ENCODE measurements at places on chromosomes 12 and 14.
A peak's percentile ranks its signal among the peaks of the same experiment; 100 is the strongest.

- DNase-seq = peak; percentile 60
Measured at GRCh38 chr12:59597385-59597781, 1.6 kb downstream of the SLC16A7 start.

DNA sequence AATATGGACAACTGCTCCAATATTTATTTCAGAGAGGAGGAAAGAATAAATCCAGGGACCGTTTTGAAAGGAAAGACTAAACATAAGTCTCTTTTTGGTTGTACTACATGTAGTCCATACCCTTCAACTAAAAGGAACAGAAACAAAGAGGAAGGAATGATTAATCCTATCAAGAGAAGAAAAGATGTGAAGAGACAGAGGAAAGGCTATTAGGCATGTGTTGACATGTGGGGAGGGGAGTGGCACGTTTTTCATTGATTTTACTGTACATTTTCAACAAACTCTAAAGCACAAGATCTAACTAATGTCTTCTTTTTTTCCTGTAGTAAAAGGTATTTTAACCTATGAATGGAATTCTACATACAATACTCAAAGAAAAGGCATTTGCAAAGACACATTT is 85.6 kb downstream of the NAV3 start:
- no peak for DNase-seq

DNA sequence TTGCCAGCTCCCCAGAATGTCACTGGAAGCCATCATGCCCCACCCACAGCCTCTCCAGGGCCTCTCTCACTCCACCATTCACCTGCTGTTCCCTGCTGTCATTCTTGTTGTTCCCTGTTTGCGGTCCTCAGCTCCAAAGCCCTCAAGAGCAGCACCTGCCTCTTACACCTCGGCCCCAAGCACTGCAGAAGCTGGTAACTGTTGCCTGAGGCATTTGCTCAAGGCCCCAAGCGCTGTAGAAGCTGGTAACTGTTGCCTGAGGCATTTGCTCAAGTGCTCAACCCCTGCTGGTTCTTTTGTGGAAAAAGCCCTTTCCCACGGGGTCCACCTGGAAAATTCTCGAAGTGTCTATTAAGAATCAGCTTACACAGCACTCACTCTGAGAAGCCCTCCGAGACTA is 78.0 kb downstream of the ARL6IP4 start:
- DNase-seq = no peak

DNA sequence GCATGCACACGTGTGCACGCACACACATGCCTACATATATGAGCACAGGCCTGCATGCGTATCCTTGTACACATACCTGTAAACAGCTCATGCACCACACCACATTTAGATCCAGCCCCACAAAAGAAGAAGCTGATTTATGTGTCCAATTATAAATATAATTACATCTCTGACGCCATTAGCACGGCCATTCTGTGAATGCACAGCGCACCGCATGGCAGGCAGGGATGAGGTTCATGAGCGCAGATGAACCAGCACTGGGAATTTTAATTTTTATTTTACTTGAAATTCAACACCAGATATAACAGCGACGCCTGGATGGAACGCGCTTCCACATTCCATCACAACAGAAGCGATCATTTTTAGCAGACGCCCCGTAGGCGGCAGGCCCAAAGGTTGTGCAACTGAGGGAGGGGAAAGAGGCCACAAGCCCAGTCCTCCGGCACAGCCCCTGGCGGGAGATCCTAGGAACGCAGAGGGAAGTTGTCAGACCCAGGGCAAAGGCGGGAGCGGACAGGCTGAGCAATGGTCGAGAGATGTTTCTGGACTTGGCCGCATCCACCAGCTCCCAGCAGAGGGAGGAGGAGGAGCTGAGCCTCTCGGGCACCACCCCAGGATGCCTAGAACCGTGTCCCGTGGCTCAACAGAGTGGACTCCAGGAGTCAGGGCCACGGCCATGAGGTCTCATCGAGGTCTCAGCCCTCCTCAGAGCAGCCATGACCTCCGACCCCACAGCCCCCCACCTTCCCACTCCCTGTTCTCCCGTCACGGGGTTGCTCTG is 37.9 kb upstream of the GALNT9 start:
- no peak for DNase-seq

- no peak for DNase-seq
Measured at GRCh38 chr12:112153181-112153892, 28.0 kb downstream of the TRAFD1 start.

DNA sequence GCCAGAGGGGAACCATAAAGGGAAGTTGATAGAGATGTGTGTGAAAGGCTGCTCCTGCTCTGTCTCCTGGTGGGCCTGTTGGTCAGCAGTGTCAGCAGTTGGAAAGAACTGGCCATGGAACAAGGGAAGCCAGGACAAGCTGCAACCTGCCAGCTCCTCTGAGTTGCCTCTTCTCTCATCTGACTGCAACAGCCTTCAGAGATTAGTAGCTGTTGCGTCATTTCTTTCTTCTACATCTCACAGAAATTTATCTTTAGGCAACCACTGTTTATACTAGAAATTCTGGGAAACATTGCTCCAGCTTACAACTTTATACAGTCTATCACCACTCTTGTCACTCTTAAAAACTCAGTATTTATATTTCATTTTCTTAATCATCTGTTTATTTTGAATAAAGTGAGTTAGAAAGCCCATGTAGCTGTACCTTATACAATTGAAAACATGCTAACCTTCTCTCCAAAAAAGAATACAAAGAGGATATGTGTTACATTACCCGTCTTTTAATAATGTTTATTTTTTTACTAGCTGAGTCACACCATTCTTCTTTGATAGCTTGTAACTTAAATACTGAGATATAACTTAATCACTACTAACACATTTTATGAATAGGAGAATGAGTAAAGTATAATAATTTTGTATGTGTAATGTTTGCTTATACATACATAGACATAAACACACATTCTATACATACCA is 224.2 kb downstream of the LRFN5 start:
- no peak for DNase-seq

DNA sequence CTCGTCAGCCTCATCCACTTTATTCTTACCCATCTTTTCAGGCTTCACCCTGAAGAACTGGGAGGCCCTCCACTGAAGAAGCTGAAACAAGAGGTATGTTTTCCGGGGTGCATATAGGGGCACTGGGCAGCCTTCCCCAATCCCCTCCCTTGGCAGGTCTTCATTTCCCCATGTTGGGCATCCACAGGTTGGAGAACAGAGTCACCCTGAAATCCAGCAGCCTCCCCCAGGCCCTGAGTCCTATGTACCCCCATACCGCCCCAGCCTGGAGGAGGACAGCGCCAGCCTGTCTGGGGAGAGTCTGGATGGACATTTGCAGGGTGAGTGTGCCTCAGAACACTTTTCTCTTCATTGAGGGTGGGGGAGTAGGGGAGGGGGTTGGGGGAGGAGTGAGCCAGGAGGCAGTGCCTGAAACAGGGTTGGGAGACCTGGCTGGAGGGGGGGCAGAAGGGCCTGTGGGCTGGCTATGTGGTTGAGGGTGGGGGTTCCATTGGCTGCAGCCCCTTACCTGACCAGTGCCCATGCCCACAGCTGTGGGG is 4.0 kb downstream of the NAB2 start:
- no peak for DNase-seq

DNA sequence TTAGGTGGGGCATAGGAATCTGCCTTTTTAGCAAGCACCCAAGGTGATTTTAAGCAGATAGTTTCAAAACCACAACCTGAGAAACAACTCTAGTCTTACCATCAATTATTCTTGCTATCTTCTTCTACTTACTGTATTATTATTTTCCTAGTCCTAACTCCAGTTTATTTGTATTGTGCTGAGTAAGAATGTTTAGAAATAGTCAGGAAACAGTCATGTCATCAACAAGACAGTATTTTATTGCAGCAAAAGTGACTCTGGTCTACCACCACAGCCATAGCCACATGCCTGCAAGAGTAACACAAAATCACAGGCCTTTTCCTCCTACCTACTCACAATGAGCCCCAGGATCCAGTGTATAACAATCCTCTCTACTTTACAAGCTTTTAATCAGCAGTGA is 46.3 kb upstream of the FLRT2 start:
- no peak for DNase-seq

DNA sequence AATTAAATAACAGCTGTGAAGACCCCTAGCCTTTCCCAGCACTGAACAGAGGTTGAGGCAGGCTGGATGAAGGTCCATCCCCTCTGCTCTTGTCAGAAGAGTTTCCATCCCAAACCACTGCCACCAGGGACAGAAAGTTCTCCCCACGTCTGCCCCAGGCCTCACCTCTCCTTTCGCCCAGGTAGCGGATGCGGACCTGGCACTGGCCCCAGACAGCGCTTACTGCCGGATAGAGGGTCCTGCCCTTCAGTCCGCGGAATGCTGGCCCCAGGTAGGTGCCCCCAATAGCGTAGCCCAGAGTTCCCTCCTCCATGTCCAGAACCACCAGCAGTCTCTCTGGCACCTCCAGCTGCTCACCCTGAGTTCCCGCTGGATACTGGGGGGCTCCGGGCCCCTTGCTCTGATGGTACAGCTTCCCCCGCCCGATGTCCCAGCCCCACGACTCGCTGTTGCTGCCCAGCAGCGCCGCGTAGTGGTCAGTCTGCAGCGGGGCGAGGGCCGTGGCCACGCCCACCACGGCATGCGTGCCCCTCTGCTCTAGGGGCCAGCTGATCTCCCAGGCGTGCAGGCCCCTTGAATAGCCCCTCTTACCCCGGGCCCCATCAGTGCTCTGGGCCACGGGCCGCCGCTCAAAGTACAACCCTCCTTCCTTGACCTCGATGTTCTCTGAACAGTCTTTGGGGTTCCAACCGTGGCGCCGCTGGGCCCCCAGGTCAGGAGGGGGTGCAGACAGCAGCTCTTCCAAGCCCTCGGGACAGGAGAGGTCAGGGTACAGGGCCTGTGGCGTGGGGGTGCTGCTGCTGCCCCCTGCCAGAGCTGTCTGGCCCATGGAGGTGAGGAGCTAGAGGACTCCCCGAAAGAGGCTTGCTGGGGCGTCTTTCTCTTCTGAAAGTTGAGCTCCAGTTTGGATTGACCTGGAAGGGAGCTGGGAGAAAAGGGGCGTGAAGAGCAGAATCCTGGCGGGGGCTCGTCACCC is 742 bp downstream of the SPSB2 start:
- peak; percentile 92 for DNase-seq

DNA sequence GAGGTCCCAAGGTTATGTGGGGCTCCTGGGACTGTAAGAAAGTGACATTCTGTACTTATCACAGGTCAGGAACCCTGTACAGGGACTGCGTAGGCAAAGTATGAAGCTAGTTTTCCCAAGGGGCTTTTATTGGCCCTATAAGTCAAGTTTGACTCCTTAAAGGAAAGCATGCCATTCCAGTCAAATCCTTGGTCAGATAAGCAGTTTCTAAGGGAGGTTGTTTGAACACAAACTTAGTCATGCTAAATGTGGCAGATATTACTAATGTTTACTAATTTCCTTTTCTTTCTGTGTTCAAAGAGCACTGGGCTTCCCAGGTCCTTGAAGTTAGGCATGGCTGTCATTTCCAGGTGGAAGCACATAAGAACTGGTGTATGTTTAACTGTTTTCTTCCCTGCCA is 472.4 kb downstream of the ATP23 start:
- DNase-seq = no peak

- DNase-seq = peak; percentile 73
Measured at GRCh38 chr12:101839324-101840283, 8.8 kb upstream of the GNPTAB start.

DNA sequence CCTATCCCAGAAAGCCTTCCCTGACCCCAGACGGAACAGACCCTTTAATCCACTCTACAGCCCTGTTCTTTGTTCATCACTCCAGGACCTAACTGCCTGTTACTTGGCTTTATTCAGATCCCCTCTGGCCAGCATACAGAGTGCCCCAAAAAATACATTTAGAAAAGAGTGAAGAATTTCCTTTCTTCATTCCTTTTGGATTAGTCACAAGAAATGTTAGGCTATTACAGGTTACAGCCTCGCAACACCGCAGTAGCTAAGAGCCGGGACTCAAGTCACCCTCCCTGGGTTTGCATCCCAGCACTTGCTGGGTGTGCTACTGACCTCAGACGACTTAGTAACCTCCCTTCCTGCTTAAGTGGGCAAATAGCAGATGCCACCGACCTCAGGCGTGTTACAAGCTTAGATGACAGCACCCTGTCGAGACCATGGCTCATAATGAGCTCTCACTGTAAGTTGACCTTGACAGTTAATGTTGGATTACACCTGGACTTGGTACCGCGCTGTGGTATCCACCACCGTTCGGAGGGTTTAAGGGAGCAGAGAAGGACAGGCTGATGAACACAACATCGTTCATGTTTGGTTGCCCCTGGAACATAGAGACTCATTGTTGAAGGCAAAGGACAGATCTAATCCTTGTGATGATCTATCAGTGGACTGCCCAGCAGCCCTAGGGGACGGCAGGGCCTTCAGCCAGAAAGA is 12.9 kb downstream of the GLRX5 start:
- DNase-seq = no peak

GRCh38 chr14:79781882-79782281 is 429.4 kb downstream of the DIO2 start:
- DNase-seq = no peak

GRCh38 chr12:46264057-46264456 is 4.8 kb downstream of the SLC38A1 start:
- DNase-seq = no peak

- DNase-seq = no peak
Measured at GRCh38 chr12:32027684-32028365, 68.6 kb downstream of the RESF1 start.

DNA sequence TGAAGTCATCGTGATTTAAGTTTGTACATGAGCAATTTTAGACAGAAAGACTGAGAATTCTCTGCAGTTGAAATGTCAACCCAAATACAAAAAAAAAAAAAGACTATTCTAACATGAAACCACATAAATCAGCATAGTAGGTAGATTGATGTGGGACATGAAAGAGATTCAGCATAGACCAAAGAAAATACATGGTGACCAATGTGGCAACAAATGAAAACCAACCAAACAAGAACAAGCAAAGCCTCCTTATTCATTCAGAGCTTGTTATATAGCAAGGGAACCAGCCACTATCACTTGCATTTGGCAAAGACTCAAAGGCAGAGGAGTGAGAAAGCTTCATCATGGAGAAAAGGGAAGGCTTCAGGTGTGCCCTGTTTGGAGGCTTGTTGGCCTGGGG is 144.4 kb upstream of the TMPO start:
- no peak for DNase-seq
